GM23338 (cell line): ENCODE measurements at places on chromosomes 1 and 21. TPM values are rescaled to one million over a fixed set of nuclear protein-coding genes. Genes with fewer than 3 reads are reported as not detected.

TDRKH gene
- total RNA-seq = 19.6 and 25.6 TPM in 2 replicates

PRDX6 gene
- 448 and 516 TPM in 2 replicates for total RNA-seq

CDK18 gene
- total RNA-seq = 34.3 and 46.5 TPM in 2 replicates

TFB2M gene
- total RNA-seq = 24.9 and 25.2 TPM in 2 replicates

RIPPLY3 gene
- 2.5 and 2.6 TPM in 2 replicates for total RNA-seq

OR2T6 gene
- total RNA-seq = not detected in 2 replicates

DNAJC16 gene
- total RNA-seq = 18.0 and 20.9 TPM in 2 replicates

SUCO gene
- total RNA-seq = 45.9 and 49.8 TPM in 2 replicates

GPR52 gene
- total RNA-seq = 0.66 and 1.6 TPM in 2 replicates

KCNH1 gene
- 0.19 and 0.28 TPM in 2 replicates for total RNA-seq

U2AF1 gene
- 70.4 and 92.9 TPM in 2 replicates for total RNA-seq

SIK1 gene
- 1.1 and 13.8 TPM in 2 replicates for total RNA-seq

MAP3K21 gene
- 37.2 and 40.1 TPM in 2 replicates for total RNA-seq

ATP1A1 gene
- 174 and 202 TPM in 2 replicates for total RNA-seq

EXOC8 gene
- total RNA-seq = 14.4 and 16.5 TPM in 2 replicates

S100A9 gene
- total RNA-seq = not detected in 2 replicates

CFHR3 gene
- 0.17 and 2.0 TPM in 2 replicates for total RNA-seq

CFHR4 gene
- not detected in 2 replicates for total RNA-seq

S100A14 gene
- total RNA-seq = 0.28 TPM in 1 of 2 replicates, not detected in the other

DCST1 gene
- not detected in 2 replicates for total RNA-seq
